ENCODE measurements at places on chromosomes 6 and 20. TPM values are rescaled to one million over a fixed set of nuclear protein-coding genes. Genes with fewer than 3 reads are reported as not detected.
A peak's percentile ranks its signal among the peaks of the same experiment; 100 is the strongest.

RHAG gene
- total RNA-seq: not detected

GPX5 gene
- not detected for total RNA-seq

TLDC2 gene
- total RNA-seq: not detected

TGIF2 gene
- 56.8 TPM for total RNA-seq

NKAPL gene
- total RNA-seq: not detected

CCM2L gene
- not detected for total RNA-seq

UBE2V1 gene
- total RNA-seq: 112 TPM

CST5 gene
- total RNA-seq: not detected

ZNF343 gene
- total RNA-seq: 9.5 TPM

DNA sequence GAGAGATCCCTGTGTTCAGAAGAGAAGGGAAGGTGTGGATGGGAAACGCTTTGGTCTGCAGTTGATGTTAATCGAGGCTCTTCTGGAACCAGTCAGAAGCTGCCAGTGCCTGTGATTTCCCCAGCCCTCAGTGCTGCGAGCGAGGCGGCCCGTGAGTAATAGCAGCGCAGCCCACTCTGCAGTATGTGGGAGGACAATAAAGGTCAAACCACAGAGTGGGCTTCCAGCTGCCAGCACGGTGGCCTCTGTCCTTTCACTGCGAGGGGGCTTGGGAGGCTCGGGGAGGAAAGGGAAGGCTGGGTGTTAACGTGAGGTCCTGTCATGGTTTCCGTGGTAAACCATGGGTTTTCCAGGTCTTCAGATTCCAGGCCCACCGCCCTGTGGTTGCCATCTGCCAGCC, 32.3 kb upstream of the TAGAP start:
- peak; percentile 92 for DNase-seq

DNA sequence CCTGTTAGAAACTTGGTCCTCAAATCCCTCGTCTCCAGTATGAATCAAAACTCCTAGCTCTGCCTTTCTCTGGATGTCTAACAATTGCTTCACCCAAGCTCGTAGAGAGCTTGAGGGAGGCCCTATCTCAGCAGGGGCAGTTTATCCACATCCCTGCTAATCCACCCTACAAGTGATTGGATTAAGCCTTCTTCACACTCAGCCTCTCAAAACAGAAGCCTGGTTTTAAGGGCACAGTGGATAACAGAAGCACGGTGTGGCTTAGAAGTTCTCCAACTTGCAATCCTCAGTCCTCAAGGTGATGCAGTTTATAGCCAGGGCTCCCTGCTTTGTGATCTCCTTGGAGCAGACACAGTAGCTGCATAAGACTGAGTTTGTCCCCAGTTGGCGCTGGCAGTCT, 383.9 kb downstream of the KIF16B start:
- no peak for DNase-seq

DNA sequence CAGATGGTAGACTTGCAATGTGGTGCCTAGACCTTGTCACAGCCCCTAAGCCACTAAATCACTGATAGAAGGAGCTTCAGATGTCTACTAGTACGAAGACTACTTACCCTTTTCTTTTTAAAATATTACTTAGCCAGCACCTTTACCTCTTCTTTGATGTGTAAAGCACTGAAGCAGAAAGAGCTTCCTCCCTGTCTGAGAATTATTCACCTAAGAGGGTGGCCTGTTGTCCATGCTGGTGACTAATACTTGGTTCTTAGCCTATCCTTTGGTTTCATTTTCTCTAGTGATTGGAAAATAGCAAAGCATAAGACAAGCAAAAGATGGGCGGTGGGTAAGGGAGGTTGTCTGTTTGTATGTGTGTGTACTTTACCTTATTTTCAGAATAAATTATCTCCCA, 794.6 kb downstream of the TFAP2A start:
- no peak for DNase-seq

DNA sequence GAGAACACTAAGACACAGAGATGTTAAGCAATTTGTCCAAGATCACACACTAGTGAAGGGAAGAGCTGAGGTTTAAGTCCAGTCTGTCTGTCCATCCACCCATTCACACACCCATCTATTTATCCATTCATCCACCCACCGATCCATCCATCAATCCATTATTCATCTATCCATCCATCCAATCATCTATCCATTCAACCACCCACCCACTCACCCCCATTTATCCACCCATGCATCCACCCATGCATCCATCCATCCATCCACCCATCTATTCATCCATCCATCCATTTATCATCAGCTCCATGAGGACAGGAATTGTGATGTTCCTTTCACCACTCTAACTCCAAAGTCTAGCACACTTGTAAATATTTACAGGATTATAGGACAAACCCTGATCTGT, 242.3 kb upstream of the PMEPA1 start:
- DNase-seq: no peak

GRCh38 chr6:154482858-154483257, 27.6 kb downstream of the CNKSR3 start:
- no peak for DNase-seq

- no peak for DNase-seq
These were observed 50.6 kb downstream of the GJA10 start for GRCh38 chr6:89944826-89945407.

GRCh38 chr20:60341062-60341461, 382.8 kb downstream of the CDH26 start:
- no peak for DNase-seq

DNA sequence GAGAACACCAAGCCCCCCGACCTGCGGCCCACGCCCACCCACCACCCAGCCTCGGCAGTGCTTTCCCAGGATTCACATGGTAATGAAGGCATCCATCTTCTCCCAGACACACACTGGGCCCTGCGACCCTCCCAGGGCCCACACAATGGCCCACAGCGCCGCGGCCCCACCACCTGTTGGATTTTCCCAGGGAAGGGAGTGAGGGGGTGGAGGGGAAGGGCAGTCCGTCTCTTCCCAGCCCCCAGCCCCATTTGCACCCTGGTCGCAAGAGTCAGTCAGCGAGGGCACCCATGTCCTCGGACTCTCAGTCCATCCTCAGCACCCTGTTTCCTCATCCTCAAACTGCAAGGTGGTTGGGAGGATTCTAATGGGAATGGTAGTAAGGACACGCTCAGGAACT, 23.7 kb upstream of the ID1 start:
- no peak for DNase-seq

DNA sequence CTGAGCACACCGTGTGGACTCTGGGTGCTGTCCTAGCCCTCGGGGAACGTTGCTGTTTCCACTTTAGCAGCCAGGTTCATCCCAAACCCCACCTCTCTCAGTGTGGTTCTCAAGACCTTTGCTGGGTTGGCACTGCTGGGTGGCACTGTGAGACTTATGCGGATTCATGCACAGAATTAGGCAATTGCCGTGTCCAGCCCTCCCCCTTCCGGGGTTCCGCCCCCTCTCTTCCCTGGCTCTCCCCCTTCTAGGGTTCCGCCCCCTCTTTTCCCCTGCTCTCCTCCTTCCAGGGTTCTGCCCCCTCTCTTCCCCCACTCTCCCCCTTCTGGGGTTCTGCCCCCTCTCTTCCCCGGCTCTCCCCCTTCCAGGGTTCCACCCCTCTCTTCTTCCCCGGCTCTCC, 39.8 kb upstream of the SLCO4A1 start:
- DNase-seq: peak; percentile 69

DNA sequence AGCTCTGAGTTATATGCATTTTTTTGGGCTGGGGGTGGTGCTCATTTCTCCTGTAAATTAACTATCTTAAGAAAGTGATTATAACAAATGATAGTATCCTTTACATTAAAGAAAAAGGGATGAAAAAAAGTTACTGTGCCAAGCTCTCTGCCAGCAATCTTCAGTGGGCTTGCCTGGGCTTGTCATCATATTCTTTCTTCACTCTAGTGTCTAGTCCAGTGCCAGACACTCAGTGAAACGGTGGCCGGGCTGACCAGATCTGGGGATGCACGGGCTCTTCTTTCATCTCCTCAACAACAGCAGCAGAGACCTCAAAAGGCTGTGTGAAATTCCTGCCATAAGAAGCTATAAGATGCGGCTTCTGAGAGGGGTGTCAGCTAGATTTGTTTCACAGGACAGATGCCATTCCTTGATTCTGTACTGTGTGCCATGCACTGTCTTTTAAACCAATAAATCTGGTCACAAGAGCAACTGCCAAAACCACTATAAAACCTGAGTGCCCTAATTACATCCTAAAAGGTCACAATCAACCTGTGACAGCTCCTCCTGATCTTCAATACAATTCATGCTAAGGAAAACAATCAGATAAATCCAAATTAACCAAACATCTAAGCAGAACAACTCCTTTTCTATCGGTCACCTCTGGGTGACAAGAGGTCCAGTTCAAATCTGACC, 12.1 kb downstream of the EXOC2 start:
- no peak for DNase-seq

GRCh38 chr6:142954844-142955243, 9.9 kb upstream of the HIVEP2 start:
- DNase-seq: no peak

GRCh38 chr6:76771059-76771634, 692.1 kb downstream of the HTR1B start:
- no peak for DNase-seq

GRCh38 chr6:128241216-128241615, 279.2 kb downstream of the PTPRK start:
- no peak for DNase-seq

DNA sequence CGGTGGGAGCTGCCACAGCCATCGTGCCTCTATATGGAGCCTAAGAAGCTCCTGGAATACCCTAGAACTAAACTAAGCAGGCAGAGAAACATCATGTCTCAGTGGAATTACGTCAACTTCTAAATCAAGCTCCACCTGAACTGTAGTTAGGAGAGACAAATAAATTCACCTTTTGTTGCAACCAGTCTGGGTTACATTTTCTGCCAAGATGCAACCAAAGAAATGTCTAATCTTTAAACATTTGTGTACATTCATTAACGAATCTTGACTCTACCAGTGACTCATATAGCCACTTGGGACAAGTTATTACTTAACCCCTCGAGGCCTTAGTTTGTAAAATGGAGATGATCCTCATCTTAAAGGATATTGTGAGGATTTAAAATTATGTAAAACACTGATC, 8.9 kb downstream of the PTPRK start:
- no peak for DNase-seq

GRCh38 chr6:79238919-79239318, 4.4 kb upstream of the HMGN3 start:
- DNase-seq: no peak

GRCh38 chr6:106027758-106028157, 58.4 kb upstream of the PRDM1 start:
- DNase-seq: no peak

DNA sequence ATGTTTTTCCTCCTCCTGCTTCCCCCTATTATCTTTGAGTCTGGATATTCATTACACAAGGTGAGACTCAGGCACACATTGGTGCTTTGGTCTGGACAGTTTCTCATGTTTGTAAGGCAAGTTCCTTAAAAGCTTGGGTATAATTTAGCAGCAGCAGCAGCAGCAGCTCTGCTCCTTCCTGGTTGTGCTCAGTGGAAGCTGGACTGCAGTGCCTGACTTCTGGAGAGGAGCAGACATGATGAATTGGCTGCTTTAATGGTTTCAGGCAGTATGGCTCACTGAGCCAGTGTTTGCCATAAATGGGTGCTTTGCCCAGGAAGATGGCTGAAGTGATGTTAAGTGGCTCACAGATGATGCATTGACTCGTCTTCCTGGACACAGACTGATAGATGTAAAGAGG, 32.4 kb downstream of the SLC9A8 start:
- DNase-seq: no peak

GRCh38 chr6:122077603-122078002, 321.8 kb upstream of the HSF2 start:
- DNase-seq: no peak

Measured in activated CD8-positive, alpha-beta T cell treated with anti-CD3 and anti-CD28 coated beads for 36 hours (primary cell).